Right renal cortex interstitium (tissue), 3 donors: ENCODE measurements at places on chromosomes 3 and 15. TPM values are rescaled to one million over a fixed set of nuclear protein-coding genes. Genes with fewer than 3 reads are reported as not detected.

CASR gene
- polyA plus RNA-seq = 27.1 TPM

DNA sequence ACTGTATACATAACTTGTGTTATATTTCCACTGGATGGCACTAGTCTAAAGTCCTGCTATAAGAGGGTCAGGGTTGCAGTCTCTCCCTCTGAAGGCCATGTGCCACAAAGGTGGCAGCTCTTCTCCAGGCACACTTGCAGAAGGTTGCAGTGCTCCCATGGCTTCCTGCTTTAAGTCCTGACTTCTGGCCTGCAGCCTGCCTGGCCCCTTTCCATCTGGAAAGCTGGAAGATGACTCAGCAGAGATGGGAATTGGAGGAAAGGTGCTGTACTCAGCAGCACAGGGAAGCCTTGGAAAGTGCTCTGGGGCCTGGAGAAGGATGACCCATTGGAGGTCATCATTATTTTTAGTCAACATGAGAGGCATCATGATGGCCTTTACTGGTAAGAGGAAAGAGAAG lies 40.9 kb upstream of the MRPL3 start:
- DNase-seq = no peak

- DNase-seq = no peak
Observed at GRCh38 chr15:58377193-58377592, 54.6 kb upstream of the LIPC start.

RFT1 gene
- polyA plus RNA-seq = 28.6 TPM

GRCh38 chr3:155231792-155232191 lies 61.7 kb downstream of the STRIT1 start:
- no peak for DNase-seq

- no peak for DNase-seq
Observed at GRCh38 chr15:51448622-51449399, 107.4 kb downstream of the GLDN start.

GOLGA6A gene
- polyA plus RNA-seq = 0.04 TPM

DNA sequence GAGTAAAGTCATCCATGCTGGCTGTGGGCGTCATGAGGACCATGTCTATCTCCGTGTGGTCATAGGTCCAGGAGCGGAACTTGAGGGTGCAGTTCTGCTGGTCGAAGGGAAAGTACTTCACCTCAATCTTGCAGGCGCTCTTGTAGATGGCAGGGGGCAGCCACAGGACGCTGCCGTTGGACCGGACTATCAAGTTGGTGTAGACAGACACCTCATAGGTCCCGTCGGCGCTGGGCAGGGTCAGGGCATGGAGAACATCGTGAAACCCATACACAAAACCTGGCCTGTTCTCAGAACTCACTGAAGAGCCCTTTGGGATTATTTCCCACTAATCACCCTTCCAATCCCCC lies 8.9 kb upstream of the CHRNA3 start:
- no peak for DNase-seq

- no peak for DNase-seq
Observed at GRCh38 chr3:18656410-18656809, 231.3 kb upstream of the SATB1 start.

GRCh38 chr3:94066506-94067500 lies 3.9 kb downstream of the NSUN3 start:
- DNase-seq = no peak

- no peak for DNase-seq
Observed at GRCh38 chr3:149018247-149018646, 26.9 kb downstream of the GYG1 start.

NDUFAF3 gene
- polyA plus RNA-seq = 62.6 TPM

DNA sequence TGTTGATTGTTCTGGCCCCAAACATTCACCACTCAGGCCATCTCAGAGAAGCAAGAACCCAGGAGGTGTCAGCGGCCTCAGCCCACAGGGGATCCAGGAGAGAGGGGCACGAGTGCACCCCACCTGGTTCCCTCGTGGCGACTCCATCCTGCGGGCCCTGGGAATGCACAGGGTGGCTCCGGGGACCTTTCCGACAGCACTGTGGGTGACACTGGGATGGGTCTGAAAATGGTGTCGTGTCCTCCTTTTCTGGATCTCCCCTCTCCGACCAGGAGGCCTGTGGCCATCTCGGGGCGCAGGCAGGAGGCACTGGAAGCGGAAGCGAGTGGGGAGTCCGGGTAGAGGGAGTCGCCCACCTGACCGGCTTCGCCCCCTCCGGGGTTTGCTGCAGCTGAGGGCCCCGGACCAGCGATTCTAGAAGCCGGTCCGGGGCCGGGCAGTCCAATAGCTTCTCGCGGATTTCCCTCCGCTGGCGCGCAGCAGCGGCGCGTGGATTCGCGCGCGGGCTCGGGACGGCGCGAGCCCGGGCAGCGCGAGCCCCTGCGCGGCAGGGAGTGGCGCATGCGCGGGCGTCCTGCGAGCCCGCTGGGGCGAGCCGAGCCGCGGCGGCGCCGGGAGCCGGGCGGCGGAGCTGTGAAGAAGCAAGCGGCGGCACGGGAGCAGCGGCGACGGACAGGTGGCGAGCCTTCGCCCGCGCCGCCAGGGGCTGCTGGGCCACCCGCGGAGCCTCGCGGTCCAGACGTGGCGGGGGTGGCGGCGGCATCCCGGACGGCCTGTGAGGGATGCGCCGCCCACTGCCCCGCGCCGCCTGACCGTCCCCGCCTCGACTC lies at the start of gene DOCK3:
Gene DOCK3, plus strand, starts transcription at position 579 of the 830 bp plus-strand sequence. CDS start 337 bp downstream, outside the sequence.
- DNase-seq = peak; percentile 21

- peak; percentile 29 for DNase-seq
Observed at GRCh38 chr15:73081321-73081958, 29.2 kb downstream of the NEO1 start.

- DNase-seq = no peak
Observed at GRCh38 chr15:85955501-85956391, 123.9 kb upstream of the AGBL1 start.

DNA sequence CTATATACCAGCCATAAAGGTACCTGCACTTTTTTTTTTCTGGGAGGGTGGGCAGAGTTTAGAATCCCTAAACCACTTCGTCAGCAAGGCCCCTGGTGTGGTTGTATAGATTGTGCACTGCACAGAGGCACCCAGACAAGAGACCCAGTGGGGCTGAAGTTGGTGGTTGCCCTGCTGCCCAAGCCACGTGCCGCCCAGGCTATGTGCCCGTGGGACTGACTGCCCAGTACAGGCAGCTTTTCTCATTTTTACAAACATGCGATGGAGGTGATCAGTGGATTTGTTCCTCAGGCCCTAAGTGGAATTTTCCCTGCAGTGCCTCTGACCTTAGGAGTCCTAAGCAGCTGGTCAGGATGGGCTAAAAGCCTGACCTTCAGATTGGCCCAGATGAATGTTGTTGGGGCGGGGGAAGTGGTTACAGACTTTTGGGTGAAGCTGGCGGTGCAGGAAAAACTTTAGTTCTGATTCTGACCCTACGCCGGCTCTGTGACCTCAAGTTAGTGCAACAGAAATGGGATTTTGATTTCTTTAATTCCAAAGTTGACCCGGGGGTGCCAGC lies 34.9 kb upstream of the LIMD1 start:
- no peak for DNase-seq

DNA sequence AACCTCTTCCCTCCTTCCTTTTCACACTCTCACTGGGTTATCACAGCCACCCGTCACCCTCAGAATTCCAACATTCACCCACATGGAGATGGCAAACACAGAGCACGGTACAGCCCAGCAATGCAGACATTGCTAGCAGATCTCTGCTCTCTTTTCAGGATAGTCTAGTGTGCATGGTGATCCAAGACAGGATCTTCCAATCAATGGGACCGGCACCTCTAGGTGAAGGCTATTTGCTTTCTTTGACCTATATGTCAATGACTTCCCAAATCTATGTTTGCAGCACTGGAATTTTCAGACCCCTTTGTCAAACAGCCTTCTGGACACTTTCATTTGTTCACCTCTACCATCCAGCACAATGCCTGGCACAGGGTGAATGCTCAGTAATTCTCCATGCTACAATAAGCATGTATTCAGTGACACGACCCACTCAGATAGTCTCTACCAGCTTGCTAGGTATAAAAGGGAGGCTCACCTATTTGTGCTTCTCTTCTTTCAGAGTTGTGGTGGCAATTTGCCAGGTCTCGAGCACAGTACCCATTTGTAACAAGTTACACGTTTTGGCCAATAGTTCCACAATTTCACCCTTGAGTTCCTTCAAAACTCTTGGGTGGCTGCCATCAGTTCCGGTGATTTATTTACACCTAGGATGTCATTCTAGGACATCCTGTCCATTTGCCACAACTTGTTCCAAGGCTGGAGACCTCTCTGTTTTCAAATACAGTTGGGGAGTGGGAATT lies 279.1 kb upstream of the ICE2 start:
- no peak for DNase-seq

GRCh38 chr3:36373084-36373483 lies 7.2 kb upstream of the STAC start:
- no peak for DNase-seq

TMEM207 gene
- 21.4 TPM for polyA plus RNA-seq

GRCh38 chr3:189158034-189158433 lies 13.7 kb upstream of the TPRG1 start:
- DNase-seq = no peak

DNA sequence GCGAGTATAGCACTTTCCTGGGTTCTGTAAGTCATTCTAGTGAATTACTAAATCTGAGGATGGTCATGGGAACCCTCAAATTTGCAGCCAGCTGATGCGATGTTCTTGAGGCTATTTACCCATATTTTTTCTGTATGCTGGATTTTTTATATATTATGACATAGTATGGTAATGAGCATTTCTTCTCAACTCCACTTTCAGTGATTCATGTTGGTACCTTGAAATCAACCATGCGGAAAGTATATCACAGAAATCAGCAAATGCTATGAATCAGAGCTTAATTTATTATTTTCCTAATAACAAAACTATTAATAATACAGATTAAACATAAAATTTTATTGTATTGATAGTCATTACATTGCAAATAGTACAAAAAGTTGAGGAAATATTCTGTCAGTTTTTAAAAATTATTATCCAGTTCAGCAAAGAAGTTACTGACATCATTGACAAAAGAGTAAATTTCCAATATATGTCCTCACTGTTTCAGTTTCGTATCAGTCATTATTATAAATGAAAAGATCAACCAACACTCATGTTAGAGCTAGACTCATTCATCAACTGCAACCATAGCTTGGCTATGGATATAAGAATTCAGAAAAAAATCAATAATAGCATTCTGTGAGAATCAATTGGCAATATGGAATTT lies 164.3 kb upstream of the SETMAR start:
- DNase-seq = no peak

KNL1 gene
- polyA plus RNA-seq = 21.4 TPM

DNA sequence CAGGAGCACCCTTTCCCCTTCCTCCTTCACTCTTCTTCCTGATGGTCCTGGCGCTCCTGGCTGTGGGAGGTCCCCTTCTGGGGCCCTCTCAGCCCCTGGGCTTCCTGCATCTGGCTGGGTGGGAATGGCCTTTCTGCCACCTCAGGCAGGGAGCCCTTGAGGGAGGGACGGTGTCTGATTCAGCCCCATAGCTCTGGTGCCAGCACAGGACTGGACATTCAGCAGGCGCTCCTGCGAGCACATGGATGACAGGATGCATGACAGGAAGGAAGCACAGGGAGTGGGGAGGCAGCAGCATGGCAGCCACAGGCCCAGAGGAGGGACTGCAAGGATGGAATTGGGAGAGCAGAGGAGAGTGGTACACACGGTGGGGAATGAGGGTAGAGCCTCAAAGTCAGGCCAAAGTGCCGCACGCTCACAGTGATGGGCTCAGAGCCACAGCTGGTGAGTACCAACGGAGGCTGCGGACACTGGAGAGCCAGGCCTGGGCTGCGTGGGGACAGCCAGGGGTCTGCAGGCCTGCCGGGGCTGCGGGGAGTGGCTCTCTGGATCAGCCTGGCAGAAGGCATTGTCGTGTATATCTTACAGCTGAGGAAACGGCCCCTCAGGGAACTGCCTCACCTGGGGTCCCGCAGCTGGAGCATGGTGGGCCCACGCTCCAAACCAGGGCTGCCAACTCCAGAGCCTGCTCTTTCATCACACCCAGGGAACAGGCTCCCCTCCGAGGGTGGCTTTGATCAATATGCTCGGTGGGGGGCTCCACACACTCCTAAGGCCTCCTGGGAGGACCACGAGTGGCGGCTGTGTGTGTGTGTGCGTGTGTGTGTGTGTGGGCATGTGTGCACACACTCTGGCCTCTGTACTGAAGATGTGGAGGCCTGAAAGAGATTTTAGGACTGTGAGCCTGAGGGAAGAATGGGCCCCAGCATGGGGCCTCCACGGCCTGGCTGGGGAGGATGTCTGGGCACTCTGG lies 51.4 kb upstream of the CTSH start:
- no peak for DNase-seq

DNA sequence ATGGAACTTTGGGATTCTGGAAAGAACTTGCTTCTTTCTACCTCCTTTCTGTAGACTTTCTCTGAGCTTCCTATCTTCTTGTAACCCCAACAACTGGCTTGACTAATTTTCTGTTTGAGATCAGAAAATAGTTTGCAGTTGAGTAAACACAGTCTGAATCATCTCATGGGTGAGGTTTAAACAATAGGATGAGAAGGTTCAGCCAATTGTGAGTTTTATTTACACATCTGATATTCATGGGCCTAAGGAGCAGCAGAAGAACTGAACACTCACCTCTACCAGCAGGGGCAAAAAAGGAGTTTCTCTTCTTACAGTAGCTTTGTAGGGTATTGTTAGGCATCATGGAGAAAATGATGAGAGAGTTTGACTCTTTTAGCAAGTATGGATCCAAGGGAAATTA lies 54.2 kb downstream of the DTWD1 start:
- DNase-seq = no peak

DNA sequence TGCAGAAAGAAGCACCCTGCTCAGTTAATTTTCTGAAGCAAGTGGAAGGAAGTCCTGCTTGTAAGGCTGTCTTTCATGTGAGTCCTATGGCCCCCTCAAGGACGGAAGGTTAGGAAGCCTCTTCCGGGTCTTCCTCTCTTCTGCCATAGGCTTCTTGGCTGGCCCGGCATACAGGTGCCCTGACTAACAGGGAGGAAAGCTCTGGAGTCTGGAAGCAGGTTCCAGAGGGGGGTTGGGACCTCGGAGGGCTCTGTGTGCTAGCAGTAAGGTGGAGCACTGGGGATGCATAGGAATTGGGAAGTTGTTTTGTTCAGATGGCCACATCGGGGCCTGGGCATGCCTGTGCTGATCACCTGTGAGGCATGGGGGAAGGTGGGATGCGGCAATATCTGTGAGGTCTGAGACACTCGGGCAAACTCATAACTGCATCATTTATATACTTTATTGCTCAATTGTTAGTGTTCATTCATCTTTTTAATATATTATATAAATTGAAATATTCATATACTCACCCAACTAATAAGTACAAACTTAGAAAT lies 49.6 kb downstream of the TRAK1 start:
- no peak for DNase-seq

- DNase-seq = peak; percentile 51
Observed at GRCh38 chr15:37880009-37880834, 54.2 kb upstream of the TMCO5A start.

- DNase-seq = no peak
Observed at GRCh38 chr3:23961066-23961465, 16.0 kb downstream of the NR1D2 start.

- no peak for DNase-seq
Observed at GRCh38 chr3:79881431-79881830, 113.6 kb upstream of the ROBO1 start.

GRCh38 chr15:22257047-22258008 lies 177.0 kb downstream of the OR4M2 start:
- no peak for DNase-seq
